Stimulated activated CD4-positive, alpha-beta T cell treated with anti-CD3 and anti-CD28 coated beads, Interleukin-15, amount 100 ng/mL, for 24 hours (primary cell): ENCODE measurements at places on chromosomes 2 and 18.

GRCh38 chr2:26298286-26298637 lies 47.7 kb upstream of the SELENOI start:
- peak; percentile 8 for DNase-seq

DNA sequence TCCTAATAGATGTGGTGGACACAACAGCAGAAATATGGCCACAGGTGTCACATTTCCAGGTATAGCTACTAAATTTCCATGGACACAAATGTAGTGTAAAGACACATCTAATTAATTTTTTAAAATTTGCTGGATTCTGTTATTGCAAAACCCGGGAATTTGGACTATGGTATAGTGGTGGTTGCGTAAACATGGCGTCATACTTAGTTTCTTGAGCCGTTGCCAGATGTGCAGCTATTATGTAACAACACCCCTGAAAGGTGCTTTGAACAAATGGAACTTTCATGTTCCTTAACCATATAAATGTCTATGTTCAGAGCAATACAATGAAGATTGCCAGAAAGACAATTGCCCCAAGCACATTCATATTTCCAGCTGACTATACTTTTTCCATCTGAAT lies 85.9 kb downstream of the HRH4 start:
- DNase-seq, result no peak

DNA sequence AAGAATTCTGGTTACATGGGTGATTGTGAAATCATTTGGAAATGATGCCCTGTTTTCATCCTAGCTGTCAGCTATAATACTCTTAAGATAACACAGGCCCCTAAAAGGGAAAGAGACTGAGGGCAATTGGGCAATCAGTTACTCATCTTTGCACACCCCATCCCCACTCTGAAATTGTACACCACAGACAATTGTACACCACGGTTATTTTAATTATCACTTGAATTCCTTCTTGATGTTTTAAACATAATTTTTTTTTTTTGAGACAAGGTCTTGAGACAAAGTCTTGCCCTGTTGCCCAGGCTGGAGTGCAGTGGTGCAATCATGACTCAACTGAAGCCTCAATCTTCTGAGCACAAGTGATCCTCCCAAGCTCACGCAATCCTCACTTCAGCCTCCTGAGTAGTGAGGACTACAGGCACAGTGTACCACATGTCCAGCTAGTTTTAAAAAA lies 862.4 kb upstream of the ACVR2A start:
- no peak for DNase-seq

GRCh38 chr2:181025004-181025403 lies 44.6 kb downstream of the UBE2E3 start:
- DNase-seq, result no peak

GRCh38 chr2:25566694-25567093 lies 106.7 kb downstream of the DTNB start:
- DNase-seq, result no peak

DNA sequence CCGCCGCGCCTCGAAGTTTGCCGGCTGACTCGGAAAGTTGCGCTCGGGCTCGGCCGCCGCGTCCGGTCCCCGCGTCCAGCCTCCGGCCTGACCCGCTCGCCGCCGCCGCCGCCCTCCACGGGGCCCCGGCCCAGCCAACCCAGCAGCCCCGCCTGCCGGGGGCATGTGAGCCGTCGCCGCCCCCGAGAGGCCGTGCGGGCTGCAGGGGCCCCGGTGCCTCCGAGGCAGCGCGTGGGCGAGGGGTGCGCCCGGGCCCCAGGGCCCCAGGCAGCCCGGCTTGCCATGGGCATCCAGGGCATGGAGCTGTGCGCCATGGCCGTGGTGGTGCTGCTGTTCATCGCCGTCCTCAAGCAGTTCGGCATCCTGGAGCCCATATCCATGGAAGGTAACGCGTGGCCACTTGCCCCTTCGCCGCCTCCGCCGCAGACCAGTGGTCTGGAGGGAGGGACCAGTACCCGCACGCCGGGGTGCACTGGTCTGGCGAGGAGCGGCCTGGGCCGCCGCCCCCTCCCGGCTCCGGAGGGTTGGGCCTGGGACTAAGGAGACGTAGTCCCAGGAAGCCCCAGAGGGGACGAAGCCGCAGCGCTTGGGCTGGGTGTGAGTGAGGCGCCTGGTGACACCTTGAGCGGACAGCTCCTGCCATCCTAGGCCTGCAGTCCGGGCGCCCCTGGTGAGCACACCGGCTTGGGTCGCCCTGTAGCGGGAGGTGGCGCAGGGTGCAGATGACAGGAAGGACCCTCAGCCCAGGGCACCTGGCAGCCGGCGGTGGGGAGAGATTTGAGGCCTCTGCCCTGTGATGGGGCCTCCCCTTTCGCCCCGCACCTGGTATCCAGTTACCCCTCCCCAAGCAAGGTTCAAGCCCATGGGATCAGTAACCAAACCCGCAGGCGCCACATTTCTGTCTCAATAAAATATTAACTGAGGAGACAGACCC lies 49.9 kb downstream of the KCNIP3 start:
- peak; percentile 36 for DNase-seq
